ENCODE measurements at places on chromosomes 3 and 15.

GRCh38 chr3:74636981-74637380 lies 22.5 kb upstream of the CNTN3 start:
- no peak for DNase-seq

DNA sequence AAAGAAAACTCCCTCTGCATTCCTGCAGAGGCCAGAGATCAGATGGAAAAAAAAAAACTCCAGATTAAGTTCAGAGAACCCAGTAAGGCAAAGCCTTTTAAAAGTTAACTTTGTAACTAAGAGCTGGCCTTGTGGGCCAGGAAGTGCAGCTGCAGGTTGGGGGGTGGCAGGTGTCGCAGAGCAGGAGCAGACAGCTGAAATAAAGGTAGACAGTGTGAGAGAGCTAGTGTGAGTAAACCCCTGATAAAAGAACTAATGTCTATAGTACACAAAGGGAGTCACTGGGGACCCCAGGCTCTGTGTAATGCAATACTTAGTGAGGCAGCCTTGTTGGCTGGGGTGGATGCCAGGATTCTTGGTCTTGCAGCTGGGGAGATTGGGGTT lies 42.1 kb downstream of the PPCDC start:
- DNase-seq, result no peak

DNA sequence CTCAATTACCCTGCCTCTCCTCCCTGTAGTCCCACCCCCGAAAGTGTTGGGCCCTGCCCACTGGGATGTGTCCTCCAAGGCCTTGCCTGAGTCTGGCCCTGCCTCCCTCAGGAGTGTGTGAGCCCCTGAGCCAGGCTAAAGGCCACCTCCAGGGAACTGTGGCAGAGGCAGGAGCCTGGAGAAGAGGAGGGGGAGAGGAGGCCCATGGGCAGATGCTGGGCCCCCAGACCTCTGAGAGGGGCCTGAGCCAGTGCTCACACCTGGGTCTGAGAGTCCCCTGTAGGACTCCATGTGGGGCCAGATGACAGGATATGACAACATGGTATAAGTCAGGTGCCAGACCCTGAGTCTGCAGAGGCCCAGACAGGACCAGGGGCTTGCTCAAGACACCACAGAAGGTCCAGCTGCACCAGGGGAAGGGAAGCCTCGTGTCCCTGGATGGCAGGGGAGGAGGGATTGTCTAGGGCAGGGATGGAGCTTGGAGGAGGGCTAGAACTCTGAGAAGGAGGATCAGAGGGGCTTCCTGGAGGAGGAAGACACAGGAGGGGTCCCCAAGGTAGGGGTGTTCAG lies 217.9 kb downstream of the TBC1D2B start:
- no peak for DNase-seq

DNA sequence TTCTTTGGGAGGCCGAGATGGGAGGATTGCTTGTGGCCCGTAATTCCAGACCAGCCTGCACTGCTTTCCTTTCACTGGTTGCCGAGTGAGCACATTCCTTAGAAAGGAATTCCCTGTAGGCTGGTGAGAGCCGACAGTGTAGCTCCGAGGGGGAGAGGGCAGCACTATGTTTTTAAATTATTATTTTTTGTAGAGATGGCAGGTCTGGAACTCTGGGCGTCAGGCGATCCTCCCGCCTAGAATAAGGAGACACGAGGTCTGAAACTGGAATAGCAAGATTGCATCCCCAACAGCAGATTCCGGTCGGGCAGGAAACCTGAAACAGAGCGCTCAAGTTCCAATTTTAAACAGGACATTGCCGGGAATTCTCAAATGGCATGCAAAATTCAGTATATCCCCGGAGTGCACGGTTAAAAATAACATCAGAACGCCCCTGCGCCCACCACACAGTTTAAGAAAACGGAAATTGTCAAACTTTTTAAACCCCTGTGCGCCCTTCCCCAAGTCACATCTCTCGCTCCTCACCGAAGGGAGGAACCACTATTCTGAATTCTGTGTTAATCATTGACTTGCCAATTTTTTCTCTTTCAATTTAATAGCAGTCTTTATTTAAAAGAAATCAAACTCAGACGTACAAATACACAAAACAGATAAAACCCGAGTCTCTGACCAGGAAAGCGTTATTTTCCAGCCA lies 643 bp upstream of the RNU5B-1 start:
- DNase-seq, result peak; percentile 46

DNA sequence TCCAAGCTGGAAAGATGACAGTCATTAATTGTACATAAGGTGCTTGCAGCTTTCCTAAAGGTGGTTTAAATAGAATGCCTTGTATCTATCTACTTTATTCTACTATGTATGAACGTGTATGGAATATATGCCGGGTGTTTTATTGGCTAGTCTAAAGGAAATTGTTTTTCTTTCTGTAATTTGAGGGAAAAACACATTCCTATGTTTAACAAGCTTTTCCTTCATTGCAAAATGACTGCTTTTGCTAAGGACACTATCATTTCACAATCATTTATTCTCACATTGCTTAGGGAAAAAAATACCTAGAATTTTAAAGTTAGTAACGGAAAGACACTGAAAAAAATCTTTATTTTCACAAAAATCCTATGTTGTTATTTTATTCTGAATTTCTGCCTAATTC lies 141.7 kb downstream of the WDR76 start:
- no peak for DNase-seq

GRCh38 chr3:110344897-110345767 lies 726.5 kb upstream of the NECTIN3 start:
- no peak for DNase-seq

DNA sequence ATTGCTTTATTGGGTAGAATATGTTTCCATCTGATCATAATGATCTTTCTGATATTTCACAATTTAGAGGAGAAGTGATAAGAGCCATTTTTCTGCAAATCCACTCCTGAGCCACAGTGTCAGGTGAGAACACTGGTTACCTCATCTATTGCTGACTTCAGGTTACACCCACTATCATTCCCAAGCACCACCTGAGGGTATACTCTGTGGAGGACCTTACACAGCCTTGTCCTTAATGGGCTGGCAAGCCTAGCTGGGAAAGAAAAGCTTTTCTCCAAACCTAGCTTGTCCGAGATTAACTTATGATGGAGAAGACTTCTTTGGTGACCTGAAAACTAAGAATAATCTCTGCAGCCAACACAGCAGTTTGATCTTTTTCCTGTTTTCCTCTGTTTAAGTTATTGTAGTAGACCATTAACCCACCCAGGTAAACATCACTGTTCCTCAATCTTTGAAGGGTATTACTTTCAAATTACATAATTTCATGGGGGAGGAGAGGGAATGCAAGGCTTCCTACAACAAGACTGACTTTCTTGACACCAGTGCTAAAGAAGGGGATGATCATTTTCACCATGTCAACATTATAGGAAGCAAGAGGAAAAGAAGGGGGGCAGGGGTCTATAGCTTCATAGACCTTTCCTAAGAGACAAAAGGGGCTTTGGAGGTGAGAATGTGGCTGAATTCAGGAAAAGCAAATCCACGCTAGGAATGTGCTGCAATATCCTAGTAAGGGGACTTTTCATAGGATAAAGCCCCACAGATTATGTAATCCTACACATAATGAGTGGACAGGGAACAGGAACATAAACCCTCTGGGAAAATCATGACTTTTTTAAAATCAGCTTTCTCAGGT lies 1.7 kb downstream of the NCEH1 start:
- DNase-seq, result no peak

GRCh38 chr15:77138167-77138522 lies 67.2 kb upstream of the TSPAN3 start:
- DNase-seq, result no peak

DNA sequence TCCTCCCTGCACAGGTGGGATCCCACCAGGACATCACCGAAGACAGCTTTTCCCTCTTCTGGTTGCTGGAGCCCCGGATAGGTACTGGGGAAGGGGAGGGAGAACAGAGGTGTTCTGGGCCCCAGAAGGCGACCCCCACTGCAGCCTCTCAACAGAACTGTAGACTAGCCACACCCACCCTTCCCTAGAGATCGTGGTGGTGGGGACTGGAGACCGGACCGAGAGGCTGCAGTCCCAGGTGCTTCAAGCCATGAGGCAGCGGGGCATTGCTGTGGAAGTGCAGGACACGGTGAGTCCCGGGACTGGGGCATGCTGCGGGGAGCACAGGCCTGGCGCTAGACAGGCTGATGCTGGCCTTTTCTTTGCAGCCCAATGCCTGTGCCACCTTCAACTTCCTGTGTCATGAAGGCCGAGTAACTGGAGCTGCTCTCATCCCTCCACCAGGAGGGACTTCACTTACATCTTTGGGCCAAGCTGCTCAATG lies 809 bp downstream of the NDUFAF3 start:
- no peak for DNase-seq

GRCh38 chr15:40307421-40308211 lies at the start of gene PLCB2:
TSS of gene PLCB2 (minus strand) at chr15:40307935. CDS start at chr15:40307672, 263 bp downstream.
- DNase-seq, result peak; percentile 81

DNA sequence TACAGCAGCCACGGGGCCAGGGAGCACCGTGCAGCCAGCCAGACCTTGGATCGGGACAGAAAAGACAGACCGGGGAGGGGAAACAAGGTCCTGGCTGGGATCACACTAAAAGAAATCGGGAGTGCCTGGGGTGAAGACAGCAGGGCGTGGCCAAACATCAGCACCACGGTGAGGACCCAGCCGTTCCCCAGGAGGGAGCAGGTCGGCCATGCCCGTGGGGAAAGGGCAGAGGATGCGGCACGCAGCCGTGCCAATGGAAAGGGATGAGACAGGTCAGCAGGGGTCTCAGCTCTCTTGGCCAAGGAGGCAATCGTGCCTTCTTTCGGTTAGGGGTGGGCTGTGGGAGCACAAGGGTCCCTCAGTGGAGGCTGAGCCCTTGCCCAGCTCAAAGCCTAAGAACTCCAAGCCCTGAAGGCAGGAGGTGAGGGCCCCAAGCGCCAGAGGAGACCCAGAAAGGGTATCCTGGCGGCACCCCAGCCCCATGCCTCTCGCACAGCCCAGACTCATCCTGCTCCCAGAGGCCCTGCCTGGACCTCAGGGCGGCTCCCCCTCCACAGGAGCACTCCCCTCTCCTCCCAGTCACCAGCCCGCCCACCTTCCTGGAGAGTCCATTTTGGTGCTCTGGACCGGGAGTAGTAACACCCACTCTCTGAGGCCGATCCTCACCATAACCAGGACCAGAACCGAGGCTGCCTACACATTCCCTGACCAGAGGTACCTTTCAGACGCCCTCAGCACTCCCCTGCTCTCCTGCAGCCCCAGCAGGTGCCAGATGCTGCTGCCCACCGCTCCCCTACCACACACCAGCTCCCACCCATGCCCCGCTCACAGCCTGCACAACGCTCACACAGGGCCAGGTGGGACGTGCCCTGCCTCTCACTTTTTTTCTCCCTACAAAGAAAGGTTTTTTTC lies 23.2 kb upstream of the OCA2 start:
- DNase-seq, result no peak

DNA sequence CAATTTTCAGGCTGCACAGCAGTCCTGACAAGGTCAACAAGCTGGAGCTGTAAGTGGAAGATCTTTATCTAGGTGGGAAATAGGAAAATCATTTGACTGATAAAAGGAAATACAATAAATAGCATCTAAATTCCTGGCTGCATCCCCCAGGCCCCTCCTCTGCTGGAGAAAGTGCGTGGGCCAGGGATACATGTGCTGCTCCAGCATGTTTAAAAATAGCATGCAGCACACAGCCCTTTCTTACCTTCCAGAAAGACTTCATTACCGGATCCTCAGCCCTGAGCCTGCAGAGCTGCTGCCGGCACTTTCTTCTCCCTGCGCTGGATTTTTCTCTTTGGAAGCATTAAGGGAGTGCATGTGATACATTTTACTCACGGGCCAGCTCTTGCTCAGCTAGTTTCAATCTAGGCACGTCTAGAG lies 77.3 kb downstream of the HMG20A start:
- DNase-seq, result no peak

DNA sequence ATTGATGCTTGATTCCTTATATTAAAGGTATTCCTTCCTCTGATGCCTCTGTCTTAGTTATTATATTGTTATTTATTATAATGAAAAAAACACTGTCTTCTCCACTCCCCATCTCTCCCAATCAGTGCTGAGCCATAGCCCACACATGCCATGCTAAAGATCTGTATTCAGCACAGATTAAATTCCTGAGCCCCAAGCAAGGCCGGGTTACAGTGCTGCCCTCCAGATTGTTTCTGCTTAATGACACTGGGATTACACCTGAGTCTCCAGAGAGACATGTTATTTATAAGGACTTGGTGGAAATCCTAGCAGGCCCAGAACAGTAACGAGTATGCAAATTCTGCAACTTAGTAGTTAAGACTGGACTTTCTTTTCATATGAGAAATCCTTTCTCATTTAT lies 305.9 kb upstream of the UMPS start:
- no peak for DNase-seq

GRCh38 chr3:48687220-48687678 lies 1.5 kb upstream of the NCKIPSD start:
- DNase-seq, result no peak

DNA sequence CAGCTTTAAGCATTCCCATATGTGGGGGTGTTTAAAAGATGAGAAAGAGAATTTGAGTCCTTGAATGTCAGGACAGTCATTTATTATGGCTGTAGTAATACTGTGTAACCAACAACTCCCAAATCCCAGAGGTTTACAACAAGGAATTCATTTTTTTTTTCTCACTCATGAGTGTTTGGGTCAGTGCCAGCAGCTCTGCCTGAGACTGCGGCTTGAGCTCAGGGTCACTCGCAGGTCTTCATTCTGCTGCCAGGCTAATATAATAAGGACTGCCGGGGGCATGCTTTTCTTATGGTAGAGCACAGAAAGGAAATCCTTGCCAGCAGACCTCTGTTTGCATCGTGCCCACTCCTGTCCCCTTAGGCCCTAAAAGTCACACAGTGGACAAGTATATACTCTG lies 277.9 kb upstream of the LMCD1 start:
- no peak for DNase-seq

- DNase-seq, result no peak
These were observed at the start of gene ISLR for GRCh38 chr15:74173380-74174218. TSS of gene ISLR (plus strand) at chr15:74173710. CDS start at chr15:74174859, 1,149 bp downstream.

All from heart left ventricle (tissue), 16 donors.